HCT116 (cell line): ENCODE measurements at places on chromosomes 16 and 17.

- no peak for DNase-seq
Observed at GRCh38 chr16:69277413-69277812, 33.7 kb upstream of the VPS4A start.

GRCh38 chr17:78128551-78129350, at the start of gene TMC6:
TSS of gene TMC6 (minus strand) at chr17:78128755. CDS start at chr17:78126832, 1,923 bp downstream.
- peak; percentile 64 for DNase-seq

DNA sequence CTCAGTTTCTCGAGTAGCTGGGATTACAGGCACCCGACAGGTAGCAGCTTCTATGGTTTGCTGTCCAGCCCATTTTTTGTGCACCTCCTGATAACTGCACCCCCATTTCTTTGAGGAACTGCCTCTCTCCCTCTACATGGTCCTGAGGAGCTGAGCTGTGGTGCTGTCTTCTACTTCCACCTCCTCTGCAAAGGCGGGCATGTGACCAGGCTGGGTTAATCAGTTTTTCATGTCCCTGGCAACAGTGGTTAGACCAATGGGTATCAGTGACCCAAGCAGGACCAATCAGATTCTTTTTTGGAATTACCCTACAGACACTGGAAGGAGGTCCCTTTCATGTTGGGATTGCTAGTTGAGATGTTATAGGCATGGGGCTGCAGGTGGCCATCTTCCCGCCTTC, 41.3 kb downstream of the TBX21 start:
- DNase-seq: no peak

- DNase-seq: no peak
Observed at GRCh38 chr17:27778183-27778582, 22.1 kb downstream of the NOS2 start.

- no peak for DNase-seq
Observed at GRCh38 chr17:15039366-15039765, 225.8 kb downstream of the PMP22 start.

DNA sequence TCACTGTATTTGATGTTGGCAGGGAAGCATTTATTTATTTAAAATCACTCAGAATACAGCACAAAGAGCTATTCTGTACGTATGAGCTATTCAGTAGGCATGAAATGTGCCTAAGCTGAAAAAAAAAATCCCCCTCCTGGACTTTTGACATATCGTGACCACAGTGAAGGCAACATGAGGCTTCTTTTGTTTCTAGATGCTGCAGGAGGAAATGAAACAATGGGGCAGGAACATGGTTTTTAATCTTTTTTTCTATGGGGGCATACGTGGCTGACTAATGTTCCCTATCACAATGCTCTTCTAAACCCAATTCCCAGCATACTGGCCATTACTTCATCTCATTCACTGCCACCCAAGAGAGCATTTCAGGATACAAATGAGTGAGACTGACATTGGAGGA, 191.0 kb upstream of the PMFBP1 start:
- DNase-seq: no peak
